Osteoblast (primary cell): ENCODE measurements at places on chromosomes 12 and 14. TPM values are rescaled to one million over a fixed set of nuclear protein-coding genes. Genes with fewer than 3 reads are reported as not detected.

GRCh38 chr14:106062502-106063272 lies 536.3 kb downstream of the TMEM121 start:
- no peak for DNase-seq

- peak; percentile 9 for DNase-seq
Observed at GRCh38 chr14:58245562-58245961, 919 bp downstream of the PSMA3 start.

Gene ACSM4
- total RNA-seq = not detected in 2 replicates

GRCh38 chr12:30756074-30756473 lies 1.3 kb upstream of the CAPRIN2 start:
- no peak for DNase-seq

Gene PIWIL1
- not detected in 2 replicates for total RNA-seq

- DNase-seq = no peak
Observed at GRCh38 chr14:101022121-101022520, 118.6 kb upstream of the RTL1 start.

Gene TGFB3
- 11.6 and 16.5 TPM in 2 replicates for total RNA-seq

GRCh38 chr12:120529641-120530417 lies 871 bp upstream of the COQ5 start:
- no peak for DNase-seq

GRCh38 chr14:94631050-94631449 lies 18.9 kb downstream of the SERPINA3 start:
- no peak for DNase-seq

GRCh38 chr12:5375547-5376295 lies 56.2 kb upstream of the NTF3 start:
- no peak for DNase-seq

Gene CCDC184
- total RNA-seq = under 0.01 TPM in 1 of 2 replicates, not detected in the other

- no peak for DNase-seq
Observed at GRCh38 chr12:32617534-32617933, 61.6 kb upstream of the DNM1L start.

DNA sequence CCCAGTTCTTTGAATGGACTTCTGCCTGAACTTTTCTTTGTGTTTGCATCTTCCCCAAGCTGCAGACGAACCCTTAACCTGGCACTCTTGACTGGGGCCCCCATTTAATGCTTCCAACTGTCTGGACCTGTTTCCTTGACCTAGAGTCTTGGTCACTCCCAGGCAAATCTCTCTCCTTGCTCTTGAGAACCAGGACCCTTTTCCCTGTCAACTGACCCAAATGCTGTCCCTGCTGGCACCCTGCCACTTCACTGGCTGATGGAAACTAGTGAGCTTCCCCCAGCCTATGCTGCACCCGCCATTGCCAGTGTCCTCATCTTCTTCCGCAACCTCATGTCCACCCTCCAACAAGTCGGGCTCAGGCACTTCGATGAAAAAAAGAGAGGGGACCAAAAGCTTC lies 79.5 kb downstream of the PRIMA1 start:
- DNase-seq = peak; percentile 17

GRCh38 chr12:103379670-103380069 lies 116.1 kb downstream of the C12orf42 start:
- no peak for DNase-seq

Gene GLT8D2
- 52.5 and 62.2 TPM in 2 replicates for total RNA-seq

- DNase-seq = no peak
Observed at GRCh38 chr14:27410981-27411380, 813.1 kb upstream of the NOVA1 start.

Gene KRT81
- 0.29 TPM in 1 of 2 replicates, not detected in the other for total RNA-seq

DNA sequence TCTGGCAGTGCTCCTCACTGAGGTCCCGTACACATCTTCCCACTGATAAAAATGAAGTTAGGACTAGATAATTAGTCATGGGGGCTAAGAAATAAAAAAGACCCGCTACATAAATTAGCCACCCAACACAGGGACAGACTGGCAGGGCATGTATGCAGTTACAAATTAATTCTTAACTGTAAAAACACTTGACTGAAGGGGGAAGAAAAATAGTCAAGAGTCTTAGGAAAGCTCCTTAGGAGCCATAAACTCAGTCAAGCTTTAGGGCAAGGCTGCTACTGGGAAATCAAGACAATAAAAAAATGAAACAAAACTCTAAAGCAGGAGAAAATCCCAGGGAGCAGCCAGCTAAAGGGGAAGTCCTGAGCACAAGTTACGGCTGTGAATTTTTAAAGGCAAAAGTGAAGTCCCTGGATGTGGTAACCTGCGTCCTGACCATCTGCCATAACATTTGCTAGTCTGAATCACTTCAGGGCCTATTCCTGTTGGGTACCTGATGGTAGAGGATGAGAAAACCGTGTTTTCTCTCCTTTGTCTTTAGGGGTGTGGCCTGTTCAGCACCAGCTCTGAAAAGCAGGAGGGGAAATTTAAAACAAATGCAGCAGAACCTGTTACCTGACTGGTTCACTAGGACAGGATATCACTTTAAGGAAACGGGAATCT lies 7.5 kb upstream of the NPFF start:
- no peak for DNase-seq

Gene PZP
- not detected in 2 replicates for total RNA-seq

DNA sequence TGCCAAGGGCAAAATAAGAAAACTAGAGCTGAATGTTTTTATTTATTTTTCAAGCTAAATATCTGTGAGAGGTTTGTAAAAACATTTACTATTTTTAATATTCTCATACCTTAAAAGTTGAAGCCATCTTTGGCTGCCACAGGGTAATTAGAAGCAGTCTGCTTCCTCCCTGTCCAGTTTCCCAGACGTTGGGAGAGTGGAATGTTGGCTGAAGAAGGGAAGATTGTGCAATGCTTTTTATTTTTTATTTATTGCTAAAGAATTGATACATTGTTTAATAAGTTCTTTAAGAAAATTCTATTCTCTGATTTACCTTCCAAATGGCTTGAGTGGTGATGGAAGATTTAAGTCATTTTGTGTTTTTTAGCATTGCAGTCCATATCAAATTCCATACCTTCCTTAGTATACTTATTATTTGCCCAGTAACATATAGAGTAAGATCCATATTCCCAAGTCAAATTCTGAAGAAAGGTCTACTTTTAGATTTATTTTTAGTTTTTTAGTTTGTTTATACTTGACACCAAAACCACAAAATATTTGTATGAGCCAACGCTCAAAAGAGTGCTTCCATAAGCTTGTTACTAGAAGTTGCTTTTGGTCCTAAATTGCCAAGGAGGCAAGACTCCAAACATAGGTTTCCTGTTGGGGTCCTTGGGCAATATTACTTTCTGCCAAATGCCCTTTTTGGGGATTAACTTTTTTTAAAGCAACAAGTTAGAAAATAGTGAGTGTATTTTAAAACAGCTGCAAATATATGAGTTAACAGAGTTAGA lies 124.0 kb upstream of the CPM start:
- no peak for DNase-seq

GRCh38 chr14:103560691-103561090 lies 1.8 kb downstream of the BAG5 start:
- no peak for DNase-seq

Gene HOXC12
- under 0.01 TPM in 1 of 2 replicates, not detected in the other for total RNA-seq

- no peak for DNase-seq
Observed at GRCh38 chr12:44063671-44064070, 227.8 kb downstream of the TMEM117 start.

GRCh38 chr14:78131616-78132015 lies 38.6 kb upstream of the NRXN3 start:
- DNase-seq = no peak

DNA sequence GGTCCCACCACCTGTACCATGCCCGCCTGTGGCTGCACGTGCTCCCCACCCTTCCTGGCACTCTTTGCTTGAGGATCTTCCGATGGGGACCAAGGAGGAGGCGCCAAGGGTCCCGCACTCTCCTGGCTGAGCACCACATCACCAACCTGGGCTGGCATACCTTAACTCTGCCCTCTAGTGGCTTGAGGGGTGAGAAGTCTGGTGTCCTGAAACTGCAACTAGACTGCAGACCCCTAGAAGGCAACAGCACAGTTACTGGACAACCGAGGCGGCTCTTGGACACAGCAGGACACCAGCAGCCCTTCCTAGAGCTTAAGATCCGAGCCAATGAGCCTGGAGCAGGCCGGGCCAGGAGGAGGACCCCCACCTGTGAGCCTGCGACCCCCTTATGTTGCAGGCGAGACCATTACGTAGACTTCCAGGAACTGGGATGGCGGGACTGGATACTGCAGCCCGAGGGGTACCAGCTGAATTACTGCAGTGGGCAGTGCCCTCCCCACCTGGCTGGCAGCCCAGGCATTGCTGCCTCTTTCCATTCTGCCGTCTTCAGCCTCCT lies 1.1 kb downstream of the INHBE start:
- peak; percentile 85 for DNase-seq

- no peak for DNase-seq
Observed at GRCh38 chr12:43776498-43776897, 17.7 kb downstream of the IRAK4 start.

DNA sequence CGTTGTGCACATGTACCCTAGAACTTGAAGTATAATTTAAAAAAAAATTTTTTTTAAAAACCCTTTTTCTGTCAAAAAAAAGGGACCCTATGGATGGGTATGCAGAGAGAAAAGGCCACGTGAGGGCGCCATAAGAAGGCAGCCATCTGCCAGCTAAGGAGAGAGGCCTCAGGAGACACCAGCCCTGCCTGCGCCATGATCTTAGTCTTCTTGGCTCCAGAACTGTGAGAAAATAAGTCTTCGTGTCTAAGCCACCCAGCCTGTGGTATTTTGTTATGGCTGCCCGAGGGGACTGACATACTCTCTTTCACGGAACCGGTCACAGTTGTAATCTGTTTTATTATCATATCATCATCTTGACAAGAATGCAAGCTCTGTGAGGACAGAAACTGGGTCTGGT lies 174.8 kb downstream of the EFCAB11 start:
- no peak for DNase-seq

DNA sequence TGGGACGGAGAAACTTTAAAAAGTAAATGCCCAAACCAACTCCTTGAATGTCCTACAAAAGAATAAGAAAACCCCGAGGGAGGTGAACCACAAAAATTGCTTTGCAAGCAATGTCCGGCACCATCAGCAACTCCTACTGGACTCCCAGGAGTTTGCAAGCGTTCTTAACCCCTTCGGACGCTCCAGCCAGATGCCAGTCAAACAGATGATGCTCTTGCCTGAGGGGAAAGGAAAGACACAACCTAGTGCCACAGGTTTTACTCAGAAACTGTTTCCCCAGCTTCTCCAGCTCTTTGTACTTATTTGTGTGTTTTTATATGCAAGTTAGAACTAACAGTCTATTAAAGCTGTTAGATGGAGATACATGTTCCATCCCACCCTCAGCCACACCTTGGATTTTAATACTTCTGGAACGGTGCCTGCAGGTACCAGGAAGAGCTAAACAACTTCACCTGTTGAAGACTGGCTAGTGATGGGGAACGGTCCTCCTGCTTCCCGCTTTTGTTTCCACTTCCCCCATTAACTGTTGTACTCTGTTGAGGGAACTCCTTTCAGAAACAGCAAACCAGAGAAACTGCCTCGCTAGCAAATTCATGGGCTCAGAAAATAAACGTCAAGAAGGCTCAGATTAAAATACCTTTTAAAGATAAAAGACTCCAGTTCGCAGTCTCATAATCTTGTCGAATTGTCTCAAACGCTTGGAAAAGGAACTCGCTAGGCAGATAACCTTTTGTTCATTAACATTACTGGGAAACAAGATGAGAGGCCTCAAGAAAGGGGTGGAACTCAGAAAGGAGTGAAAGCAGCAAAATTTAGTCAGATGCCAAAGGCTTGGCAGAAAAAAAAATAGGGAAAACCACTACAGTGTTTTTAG lies 1.1 kb upstream of the FERMT2 start:
- peak; percentile 92 for DNase-seq

DNA sequence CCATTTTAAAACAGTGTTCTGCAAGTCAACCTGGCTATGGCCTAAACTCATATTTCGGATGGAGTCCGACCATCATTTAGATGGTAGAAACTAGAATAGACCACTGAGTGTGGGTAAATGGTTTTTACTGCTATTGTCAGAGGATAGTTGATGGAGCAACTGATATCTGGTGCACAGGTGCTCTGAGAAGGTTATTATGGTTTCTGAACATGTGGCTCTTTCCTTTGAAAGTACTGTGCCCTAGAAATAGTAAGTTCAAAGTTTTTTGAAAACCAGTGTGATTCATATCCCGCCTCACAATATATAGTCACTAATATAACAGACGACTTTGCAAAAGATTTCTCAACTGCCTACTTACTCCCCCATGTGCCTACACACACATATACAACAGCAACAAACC lies 64.4 kb upstream of the BTG1 start:
- DNase-seq = no peak

DNA sequence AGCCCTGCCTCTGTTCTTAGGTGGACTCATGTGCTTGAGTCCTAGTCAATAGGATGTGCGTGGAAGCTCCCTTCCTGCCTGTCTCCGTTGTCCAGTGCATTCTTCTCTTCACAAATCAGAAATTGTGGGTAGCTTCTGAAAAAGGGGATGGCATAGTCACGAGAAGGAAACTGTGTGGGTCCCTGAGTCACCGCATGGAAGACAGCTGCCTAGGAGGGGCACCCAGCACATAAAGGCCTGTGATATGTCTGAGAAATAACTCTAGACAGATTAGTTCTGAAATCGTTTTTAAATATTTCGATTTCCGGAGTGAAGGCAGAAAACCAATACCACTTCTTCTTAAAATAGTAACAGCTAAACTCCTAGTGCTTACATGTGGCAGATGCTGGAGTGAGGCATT lies 974.4 kb downstream of the BCL11B start:
- no peak for DNase-seq

DNA sequence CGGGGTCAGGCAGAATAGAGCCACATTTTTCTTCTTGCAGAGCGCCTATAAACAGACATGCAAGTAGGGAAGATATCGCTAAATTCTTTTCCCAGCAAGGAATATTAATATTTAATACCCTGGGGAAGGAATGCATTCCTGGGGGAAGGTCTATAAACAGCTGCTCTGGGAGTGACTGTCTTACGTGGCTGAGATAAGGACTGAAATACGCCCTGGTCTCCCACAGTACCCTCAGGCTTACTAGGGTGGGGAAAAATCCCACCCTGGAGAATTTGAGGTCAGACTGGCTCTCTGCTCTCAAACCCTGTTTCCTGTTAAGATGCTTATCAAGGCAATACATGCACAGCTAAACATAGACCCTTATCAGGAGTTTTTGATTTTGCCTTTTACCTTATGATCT lies 262.3 kb downstream of the CEP128 start:
- no peak for DNase-seq

Gene NTF3
- under 0.01 and 1.1 TPM in 2 replicates for total RNA-seq

DNA sequence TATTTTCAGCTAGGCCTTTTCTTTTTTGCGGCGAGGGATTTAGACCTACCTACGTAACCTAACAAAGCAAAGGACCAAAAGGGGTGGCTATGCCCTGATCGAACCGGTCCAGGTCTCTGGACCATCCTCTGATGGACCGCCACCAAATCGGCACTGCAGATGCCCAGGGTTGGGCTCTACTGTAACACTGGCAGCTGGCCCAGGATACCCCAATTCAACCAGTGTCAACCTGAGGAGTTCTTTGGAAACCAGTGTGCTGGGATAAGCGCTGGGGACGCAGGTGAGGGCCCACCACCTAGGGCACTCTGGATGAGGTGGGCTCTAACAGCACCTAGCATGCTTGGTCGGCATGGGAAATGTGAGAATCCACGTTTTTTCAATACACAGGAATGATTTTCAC lies 32.2 kb downstream of the FBXO21 start:
- DNase-seq = peak; percentile 19

GRCh38 chr12:109716512-109717389 lies 3.1 kb downstream of the FAM222A start:
- DNase-seq = peak; percentile 65

Gene CRIP1
- total RNA-seq = 5.0 and 8.7 TPM in 2 replicates

Gene GPR84
- total RNA-seq = 0.36 TPM in 1 of 2 replicates, not detected in the other

Gene EXOC5
- 78.1 and 80.3 TPM in 2 replicates for total RNA-seq
